ENCODE measurements at places on chromosomes 12 and 14. TPM values are rescaled to one million over a fixed set of nuclear protein-coding genes. Genes with fewer than 3 reads are reported as not detected.

DNA sequence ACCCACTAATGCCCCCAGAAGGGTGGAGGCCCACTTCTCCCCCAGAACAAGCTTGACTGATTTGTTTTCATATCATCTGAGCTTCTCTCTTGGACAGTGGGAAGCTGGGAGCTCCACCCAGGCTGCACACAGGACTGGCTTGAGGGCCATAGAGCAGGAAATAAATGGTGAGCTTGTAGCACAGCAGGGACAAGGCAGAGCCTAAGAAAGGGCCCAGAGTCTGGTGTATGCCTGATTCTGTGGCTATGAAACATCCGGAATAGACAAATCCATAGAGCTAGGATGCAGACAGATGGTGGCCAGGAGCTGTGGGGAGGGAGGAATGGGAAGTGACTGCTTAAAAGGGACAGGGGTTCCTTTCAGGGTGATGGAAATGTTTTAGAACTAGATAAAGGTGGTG, 79.0 kb downstream of the ARL6IP4 start:
- no peak for DNase-seq

DNA sequence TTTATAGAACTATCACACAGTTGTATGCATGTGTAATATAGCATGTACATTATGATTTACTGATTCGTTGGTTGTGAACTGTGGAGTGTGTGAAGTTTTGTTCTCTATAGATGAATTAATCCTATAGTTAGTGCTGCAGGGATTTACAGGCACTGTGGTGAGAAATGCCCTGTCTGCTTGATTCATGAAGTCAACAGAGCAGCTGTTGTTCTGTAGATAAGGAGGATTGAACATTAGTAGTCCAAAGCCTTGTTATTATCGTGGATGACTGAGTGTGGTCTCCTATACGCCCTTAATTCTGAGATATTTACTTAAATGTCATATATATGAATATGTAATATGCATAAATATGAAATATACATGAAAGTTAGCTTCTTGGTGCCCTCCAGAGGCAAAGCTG, 98.3 kb downstream of the DNAH10 start:
- DNase-seq, result no peak

Gene SALL2
- total RNA-seq, result 10.0 TPM

Gene PLA2G1B
- total RNA-seq, result not detected

Gene TGM1
- total RNA-seq, result 53.5 TPM

DNA sequence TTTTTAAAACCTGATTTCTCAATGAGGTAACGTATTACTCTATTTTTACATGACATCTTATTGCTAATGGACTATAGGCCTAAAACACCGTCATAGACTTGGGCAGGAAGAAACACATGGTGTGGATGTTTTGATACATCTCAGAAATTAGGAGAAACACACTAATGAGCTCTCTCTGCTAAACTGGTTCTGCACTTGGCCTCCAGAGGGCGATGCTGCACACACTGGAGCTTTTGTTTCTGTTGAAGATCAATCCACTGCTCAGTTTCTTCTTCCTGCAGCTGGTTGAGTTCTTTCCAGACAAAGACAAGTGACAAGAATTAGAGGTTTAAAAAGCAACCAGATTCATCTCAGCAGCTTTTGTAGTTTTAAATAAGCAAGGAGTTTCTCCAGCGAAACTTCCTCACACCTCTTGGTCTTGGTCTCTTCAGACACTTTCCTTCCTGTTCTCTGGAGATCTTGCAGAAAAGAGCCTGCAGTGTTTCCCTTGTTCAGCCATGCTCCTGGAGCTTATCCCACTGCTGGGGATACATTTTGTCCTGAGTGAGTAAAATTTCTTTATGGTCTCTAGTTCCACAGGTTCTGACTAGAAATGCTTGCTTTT, 178.5 kb upstream of the OR4E1 start:
- DNase-seq, result peak; percentile 18

DNA sequence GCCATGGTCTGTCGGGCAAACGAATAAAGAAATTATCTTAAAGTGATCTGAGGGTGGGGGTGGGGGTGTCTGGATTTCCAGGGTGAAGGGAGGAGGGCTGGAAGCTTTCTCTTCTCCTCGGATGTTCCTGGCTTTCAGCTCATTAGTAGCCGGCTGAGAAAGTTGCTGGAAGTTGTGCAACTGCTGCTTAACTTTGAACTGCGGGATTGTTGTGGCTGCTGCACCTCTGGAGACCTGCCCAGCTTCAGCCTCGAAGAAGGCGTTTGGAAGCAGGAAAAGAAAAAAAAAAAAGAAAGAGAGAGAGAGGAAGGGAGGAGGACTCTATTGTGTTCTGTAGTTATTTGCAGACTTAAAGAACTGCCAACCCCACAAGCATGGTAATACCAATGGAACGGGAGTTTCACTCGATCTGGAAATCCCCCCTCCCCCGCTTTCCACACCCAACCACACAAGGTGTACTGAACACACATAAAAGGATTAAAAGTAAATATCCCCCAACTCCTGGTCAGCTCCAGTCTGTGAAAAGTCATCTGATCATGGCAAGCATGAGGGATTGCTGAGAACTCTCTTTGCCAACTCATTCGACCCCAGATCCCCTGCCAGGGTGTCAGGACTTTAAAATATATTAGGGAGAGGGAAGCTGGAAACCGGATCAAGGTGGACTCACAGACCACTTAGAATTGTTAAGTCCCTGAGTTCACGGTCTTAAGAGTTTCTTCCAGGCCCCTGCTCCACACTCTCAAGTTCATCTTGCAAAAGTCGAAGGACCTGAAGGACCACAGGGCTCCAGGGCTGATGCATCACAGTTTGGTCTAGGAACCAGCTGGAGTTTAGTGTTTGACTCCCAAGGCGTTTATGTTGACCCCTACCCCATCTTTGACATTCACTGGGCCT, at the start of gene RASSF9:
Gene RASSF9 (minus strand): TSS at position 213 of the 894 bp plus-strand sequence. CDS start 208 bp downstream, at position 5.
- peak; percentile 23 for DNase-seq

Gene CCDC92
- total RNA-seq, result 41.0 TPM

GRCh38 chr14:95659990-95660385, 26.2 kb upstream of the TCL1B start:
- DNase-seq, result no peak

DNA sequence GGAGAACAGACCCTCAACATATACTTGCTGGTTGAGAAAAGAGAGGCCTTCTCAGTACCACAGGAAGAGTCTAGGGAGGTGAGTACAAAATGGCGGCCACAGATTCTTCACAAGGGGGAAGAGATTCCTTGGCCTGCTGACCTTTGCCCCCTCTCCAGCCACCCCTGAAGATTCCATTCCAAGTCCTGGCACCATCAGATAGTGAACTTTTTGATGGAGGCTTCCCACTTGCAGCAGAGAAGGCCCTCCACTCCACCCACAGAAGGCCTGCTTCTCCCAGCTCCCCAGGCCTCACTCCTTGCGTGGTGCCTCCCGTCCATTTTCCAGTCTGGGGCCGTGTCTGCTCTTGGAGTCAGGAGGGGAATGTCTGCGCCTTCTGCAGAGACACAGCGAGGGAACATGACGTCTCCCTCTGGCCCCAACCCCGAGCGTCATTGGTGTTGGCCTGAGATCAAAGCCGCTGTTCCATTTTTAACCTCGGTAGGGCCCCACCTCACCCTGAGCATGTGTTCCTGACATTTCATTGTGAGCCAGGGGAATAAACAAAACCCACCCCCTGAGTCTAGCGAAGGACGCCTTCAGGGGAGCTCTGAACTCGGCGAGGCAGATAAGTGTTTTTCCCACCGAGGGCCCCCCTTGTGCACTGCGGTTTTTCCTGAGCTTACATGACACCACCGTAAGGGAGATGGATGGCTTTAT, 268.7 kb upstream of the TBX3 start:
- DNase-seq, result no peak

Gene GPR135
- total RNA-seq, result 10.8 TPM

DNA sequence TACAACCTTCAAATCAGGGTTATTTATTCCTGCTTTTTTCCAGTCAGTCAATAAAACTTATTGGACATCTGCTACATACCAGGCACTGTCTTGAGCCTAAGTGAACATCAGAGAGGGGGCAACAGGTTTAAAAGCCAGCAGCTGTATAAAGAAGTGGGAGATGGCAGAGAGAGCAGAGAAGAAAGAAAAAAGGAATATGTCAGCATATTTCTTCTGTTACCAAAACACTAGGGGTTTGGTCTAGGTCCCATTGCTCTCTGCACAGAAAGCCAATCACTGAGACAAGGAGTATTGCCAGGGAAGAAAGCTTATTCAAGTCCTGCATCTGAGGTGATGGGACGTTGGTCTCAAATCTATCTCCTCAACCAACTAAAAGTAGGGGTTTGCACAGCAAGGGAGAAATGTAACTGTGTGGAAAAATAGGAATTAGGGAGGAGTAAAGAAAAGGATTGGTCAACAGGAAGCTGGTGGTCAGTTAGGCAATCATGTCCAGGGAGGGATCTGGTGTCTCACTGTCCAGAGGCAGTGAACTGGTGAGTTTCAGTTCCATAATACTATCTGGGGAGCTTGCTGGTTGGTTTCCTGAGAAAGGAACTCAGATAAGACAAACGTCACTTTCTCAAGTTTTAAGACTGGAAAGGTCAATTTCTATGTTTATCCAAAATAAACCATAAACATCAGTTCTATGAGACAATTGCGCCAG, 107.5 kb downstream of the PHLDA1 start:
- no peak for DNase-seq

DNA sequence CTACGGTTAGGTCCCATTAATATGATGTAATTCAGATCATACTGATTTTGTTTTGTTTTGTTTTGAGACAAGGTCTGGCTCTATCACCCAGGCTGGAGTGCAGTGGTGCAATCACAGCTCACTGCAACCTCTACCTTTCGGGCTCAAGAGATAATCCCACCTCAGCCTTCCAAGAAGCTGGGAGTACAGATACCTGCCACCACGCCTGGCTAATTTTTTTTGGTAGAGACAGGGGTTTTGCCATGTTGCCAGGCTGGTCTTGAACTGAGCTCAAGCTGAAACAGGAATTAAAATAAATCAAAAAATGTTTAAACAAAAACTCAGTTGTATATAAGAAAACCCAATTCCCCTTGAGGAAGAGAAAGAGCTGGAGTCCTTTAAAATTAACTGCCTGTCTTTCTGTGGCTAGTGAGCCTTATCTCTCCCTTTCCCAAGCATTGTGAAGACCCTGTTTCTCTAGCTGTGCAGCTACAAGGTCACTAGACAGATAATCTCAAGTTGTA, 17.7 kb upstream of the ANAPC7 start:
- DNase-seq, result no peak

Gene PCED1B
- 2.2 TPM for total RNA-seq

GRCh38 chr14:76294876-76295275, 81.1 kb upstream of the ESRRB start:
- no peak for DNase-seq

DNA sequence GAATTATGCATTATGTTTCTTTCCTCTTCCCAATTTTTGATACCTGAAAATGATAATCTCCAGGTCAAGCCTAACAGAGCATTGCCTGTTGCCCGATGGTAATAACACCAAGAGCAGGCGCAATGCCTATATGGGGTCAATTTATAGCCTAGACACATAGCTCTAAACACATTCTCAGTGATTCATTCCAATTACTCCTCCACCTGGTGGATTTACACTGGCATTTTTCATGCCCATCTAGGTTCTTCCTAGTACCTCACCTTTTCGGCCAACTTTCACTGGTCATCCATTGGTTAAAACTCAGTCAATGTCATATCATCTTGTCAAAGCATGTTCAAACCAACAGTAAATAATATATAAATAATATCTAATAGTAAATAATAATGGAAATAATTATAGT, 53.1 kb downstream of the EIF2S3B start:
- no peak for DNase-seq

Gene SOX5
- total RNA-seq, result 53.8 TPM

GRCh38 chr12:14962797-14963196, 1.4 kb upstream of the ARHGDIB start:
- DNase-seq, result no peak

- DNase-seq, result no peak
These were observed 435.7 kb upstream of the MDGA2 start for GRCh38 chr14:48111151-48111550.

- DNase-seq, result no peak
These were observed 437.2 kb downstream of the PCNX1 start for GRCh38 chr14:71344506-71344905.

GRCh38 chr12:120225852-120226640, 25.1 kb upstream of the RPLP0 start:
- DNase-seq, result no peak

GRCh38 chr14:63891148-63891975, 38.6 kb downstream of the SYNE2 start:
- DNase-seq, result no peak

Gene EXOC3L4
- 0.87 TPM for total RNA-seq

DNA sequence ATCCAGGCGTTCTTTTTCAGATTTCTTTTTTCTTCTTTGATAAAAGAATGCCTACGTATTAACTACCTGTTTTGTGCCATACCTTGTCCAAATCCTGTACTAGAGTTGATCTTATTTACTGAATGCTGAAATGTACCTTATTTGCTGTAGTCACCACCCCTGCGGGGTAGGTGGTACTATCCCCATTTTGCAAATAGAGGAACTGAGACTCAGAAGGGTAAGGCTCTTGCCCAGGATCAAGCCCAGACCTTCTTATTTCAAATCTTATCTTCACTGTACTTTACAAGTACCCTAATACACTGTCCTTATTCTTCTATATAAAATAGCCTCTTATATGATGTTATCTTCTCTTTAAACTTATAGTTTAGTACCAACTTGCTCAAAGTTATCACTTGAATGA, 206.5 kb downstream of the SLC41A2 start:
- no peak for DNase-seq

DNA sequence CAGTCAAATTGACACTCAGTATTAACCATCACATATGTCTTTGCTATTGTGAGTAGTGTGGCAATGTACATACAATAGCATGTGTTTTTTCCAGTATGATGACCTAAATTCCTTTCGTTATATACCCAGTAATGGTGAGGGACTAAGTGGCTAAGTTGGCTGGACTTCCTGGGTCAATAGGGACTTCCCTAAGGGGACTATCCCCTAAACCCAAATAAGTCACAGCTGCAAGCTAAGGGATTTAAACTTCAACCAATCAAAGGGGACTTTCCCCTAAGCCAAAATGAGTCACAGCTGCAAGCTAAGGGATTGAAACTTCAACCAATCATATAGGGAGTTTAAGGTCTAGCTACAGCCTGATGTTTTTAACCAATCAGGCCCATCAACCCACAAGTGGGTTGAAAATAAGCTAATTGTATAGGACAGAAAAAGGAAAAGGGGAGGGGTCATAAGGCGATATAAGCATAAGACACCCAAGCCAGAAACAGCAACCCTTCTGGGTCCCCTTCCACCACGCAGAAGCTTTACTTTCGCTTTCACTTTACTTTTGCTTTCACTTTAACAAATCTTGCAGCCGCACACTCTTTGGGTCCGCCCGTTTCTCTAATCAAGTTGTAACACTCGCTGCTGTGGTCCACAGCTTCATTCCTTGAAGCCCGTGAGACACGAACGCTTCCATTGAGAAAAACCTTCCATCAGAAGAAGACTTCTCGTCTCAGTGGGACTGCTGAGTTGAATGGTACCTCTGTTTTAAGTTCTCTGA, 404.4 kb downstream of the FLRT2 start:
- DNase-seq, result peak; percentile 25

- DNase-seq, result no peak
These were observed 612.3 kb downstream of the SOX5 start for GRCh38 chr12:23337213-23337612.

- DNase-seq, result no peak
These were observed 179.6 kb downstream of the SLC35F4 start for GRCh38 chr14:57686304-57686703.

GRCh38 chr12:48041591-48042423, 37.5 kb upstream of the COL2A1 start:
- DNase-seq, result no peak

Gene ACVRL1
- 318 TPM for total RNA-seq

- DNase-seq, result no peak
These were observed 107.9 kb downstream of the MYRFL start for GRCh38 chr12:69932676-69933552.

- no peak for DNase-seq
These were observed 26.4 kb downstream of the DDHD1 start for GRCh38 chr14:53126731-53127130.

GRCh38 chr14:39368261-39368959, 63.8 kb downstream of the FBXO33 start:
- no peak for DNase-seq

Gene ANG
- 41.9 TPM for total RNA-seq
